Astrocyte (in vitro differentiated cells and primary cell): ENCODE measurements at places on chromosomes 6 and 20.

GRCh38 chr20:47337413-47337812, 19.1 kb downstream of the ZMYND8 start:
- DNase-seq = no peak

- DNase-seq = no peak
These were observed 13.9 kb downstream of the SLA2 start for GRCh38 chr20:36632147-36632486.

DNA sequence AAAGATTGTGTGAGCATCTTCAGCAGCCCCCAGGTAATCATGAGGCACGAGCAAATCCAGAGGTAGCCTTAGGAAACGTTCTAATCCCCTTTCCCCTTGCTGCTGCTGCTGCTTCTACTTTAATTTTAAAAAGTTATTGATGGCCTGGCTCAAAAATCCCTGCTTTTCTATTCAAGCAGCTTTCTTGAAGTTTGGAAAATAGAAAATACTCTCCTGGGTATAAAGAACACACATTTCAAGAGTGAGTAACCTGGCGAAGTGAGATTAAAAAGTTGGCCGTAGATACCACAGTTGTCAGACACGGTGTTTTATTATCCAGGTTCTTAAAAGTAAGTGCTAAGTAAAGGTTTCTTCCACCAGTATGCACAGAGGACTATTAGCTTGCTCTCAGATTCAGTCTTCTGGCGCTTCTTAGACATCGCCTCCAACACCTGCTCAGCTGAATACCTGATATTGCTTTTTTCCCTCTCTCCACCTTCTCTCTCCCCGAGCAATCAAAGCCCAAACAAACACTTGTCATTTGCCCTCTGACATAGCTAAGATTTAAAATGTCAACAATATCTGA, 150.7 kb downstream of the EDN3 start:
- DNase-seq = no peak

GRCh38 chr6:137316626-137317025, 97.4 kb upstream of the IFNGR1 start:
- DNase-seq = no peak

DNA sequence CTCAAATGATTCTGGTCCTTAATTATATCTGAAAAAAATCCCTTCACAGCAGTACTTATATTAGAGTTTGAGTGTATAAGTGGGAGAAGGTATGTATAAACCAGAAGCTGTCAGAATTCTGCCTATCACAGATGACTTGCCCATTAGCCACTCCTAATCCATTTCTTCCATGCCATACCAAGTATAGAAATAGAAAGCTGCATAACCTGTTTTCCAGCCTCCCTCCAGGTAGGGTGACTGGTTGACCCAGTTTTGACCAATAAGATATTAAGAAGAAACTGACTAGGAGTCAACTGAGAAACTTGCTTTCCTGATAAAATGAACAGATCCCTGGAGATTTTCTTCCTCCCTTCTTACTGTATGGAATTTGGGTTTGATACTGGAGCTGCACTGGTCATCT, 112.2 kb upstream of the GRIK2 start:
- DNase-seq = no peak

DNA sequence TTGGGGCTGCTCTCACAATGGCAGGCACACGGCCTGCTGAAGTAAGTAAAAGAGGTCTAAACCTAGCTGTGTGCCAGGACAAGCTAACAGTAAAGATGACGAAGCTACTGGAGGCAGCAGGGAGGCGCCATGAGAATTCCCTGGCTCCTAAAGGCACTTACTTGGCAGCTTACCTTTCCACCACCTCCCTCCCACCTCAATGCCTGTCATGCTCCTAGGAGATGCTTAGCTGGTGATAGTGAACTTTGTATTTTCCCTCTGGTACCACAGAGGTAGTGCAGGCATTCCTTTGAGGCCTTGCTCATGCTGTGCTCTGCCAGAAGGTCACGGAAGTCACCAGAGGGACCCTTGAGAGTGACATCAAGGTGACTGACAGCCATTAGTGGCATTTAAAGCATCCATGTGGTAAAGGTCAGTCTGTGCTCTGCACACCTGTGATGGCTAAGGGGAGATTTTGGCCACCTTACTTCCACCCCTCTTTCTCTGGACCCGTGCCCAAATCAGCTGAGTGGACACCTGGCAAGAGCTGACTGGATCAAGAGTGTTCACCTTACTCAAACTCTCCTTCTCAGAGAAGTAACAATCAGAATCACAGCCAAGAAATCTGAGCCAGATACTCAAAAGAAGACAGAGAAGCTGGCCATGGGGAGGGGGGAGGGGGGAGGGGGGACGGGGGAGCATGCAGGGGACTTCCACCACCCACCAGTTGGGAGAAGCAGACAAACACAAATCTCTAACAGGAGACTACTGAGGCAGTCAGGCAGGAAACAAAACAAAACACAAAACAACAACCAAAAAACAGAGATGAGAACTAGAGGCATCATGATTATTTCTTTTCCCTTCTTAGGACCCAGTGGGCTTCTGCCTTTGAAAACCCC, 2.9 kb downstream of the FKBP1A start:
- no peak for DNase-seq

GRCh38 chr6:110432285-110432900, 17.0 kb upstream of the DDO start:
- no peak for DNase-seq

- DNase-seq = no peak
These were observed 25.0 kb upstream of the SSR1 start for GRCh38 chr6:7338031-7338430.

- DNase-seq = no peak
These were observed 91.7 kb upstream of the HDDC2 start for GRCh38 chr6:125393449-125393858.

GRCh38 chr6:169956580-169956979, 205.2 kb downstream of the ERMARD start:
- no peak for DNase-seq

DNA sequence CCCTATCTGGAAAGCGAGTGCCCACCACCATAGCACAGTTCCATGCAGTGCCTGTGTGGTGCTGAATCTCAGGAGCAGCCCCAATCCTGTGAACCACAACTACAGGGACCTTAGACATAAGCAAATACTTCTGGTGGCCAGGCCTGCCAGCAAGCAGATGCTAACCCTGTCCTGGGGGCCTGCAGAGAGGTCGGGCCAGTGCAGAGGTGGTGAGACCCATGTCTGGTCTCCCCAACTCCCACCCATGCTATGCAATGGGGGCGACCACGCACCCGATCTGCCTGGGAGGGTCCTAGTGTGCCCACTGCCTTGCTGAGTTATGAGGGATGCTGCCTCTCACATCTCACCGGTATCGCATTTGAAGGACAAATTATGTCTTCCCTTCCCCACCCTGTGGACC, 151.6 kb upstream of the ZNF337 start:
- DNase-seq = no peak

DNA sequence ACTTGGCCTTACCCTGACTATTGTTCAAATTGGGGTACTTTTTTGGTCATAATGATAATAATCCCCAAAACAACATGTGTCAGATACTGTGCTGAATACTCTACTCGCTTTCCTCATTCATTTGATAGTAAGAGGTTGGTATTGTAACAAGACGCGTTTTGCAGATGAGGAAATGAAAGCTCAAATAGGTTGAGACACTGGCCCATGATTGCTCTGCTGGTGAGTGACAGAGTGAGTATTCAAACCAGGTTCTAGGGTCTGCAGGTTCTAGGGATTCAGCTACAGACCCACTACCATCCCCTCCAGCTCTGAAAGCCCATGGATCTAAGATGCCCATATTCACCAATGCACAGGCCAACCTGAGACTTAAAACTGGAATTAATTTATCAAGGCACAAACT, 1.3 kb upstream of the ENPP4 start:
- no peak for DNase-seq

DNA sequence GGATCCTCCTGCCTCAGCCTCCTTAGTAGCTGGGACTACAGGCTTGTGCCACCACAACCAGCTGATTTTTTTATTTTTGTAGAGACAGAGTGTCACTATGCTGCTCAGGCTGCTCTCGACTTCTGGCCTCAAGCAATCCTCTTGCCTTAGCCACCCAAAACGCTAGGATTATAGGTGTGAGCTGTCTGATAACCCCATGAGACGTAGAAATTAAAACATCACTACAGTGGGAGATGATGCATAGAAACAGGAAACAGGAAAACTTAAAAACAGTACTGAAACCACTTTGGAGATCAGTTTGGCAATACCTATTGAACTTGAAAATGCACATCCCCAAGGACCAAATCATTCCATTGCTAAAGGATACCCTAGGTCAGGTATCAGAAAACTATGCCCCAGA, 10.8 kb downstream of the SENP6 start:
- no peak for DNase-seq

DNA sequence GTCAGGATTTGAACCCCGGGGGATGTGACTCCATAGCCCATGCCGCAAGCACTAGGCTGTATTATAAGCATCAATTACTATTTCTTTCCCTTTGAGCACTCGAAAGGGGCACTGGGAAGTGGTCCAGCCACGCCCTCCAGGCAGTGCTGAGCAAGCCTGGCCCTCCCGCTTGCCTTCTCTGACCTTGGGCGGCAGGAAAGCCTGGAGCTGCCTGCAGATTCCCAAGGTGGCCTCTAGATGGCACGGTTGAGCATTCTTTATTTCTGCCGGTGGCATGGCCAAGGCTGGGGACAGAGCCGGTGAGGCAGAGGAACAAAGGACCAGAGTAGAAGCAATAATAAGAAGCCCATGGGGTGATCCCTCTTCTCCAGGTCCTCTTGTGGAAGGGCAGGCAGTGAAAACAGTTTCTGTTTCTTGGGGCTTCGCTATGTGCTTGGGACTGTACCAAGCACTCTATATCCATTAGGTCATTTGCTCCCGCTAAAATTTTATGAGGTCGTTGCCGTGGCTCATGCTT, 32.0 kb downstream of the ARHGAP40 start:
- DNase-seq = no peak

GRCh38 chr20:64086801-64087200, 2.6 kb upstream of the LKAAEAR1 start:
- no peak for DNase-seq

GRCh38 chr20:25048519-25048952, 9.4 kb downstream of the ACSS1 start:
- DNase-seq = no peak

- DNase-seq = no peak
These were observed 26.1 kb downstream of the RBCK1 start for GRCh38 chr20:434221-434620.

- DNase-seq = no peak
These were observed 148.0 kb upstream of the KCNK16 start for GRCh38 chr6:39470506-39470905.

GRCh38 chr20:50304923-50305635, 114.4 kb downstream of the CEBPB start:
- peak; percentile 94 for DNase-seq

DNA sequence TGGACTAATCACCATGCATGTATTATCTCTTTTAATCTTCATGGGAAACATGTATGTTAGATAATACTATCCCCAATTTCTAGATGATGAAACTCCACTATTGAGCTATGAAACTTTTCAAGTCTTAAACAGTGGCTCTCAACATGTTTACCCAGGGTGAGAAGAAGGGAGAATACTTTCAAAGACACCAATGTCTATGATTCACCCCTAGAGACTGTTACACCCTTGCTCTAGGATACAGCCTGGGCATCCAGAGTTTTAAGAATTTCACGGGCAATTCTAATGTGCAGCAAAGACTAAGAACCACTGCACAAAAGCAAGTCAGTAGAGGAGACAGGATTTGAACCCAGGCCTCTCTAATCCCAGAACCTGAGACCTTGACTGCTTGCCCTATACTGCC, 47.8 kb downstream of the GFOD1 start:
- DNase-seq = no peak

- DNase-seq = no peak
These were observed 3.6 kb downstream of the OR10C1 start for GRCh38 chr6:29442719-29443118.

DNA sequence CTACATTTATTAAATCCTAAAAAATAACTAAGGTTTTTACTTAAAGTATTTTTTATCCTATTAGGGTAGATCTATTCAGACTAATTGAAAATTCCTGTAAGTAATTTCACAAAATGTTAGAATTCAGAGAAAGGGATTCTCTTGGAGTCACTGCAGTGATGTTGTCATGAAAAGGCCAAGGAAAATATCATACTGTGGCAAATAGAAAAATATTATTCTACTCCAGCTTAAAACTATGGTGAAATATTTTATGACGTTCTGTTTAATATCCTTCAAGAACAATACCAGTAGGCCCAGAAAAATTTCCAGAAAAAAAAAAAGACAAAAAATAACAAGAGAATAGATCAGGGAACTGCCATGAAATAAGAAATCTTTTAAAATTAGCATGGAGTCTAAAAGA, 73.6 kb downstream of the FILIP1 start:
- no peak for DNase-seq

- no peak for DNase-seq
These were observed 9.0 kb downstream of the METTL24 start for GRCh38 chr6:110348961-110349690.

GRCh38 chr20:62702895-62703852, 5.5 kb upstream of the NTSR1 start:
- DNase-seq = peak; percentile 82

DNA sequence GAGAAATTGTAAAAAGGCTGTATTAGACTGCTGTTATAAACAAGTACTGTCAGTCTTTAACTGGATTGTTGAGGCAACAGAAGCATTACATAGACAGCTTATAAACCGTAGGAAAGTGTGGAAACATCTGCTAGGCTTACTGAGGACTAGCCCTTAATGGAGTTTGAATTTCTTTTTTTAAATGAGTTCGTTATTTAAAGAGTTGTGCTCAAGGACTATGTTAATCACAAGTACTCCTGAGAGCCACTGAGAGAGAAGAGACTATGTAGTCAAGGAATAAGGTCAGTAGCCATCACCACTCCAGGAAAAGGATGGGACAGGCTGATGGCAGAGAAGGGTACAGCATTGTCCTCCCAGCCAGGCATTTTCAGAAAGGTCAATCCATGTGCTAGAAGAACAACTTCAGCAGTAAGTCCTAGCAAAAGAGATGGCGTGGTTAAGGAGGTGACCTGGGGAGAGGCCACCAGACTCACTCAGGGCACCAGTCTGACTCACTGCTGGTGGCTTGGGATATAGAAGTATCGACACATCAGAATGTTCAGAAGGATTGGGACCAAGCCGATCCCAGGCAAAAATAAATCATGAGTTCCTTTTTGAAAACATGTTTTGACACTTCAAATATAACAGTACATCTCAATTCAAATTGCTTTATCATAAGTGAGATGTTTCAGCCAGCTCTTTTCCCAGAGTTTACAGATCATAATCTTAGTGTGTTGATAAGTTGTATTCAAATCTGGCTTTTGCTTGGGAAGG, 6.4 kb downstream of the RPS12 start:
- peak; percentile 8 for DNase-seq

DNA sequence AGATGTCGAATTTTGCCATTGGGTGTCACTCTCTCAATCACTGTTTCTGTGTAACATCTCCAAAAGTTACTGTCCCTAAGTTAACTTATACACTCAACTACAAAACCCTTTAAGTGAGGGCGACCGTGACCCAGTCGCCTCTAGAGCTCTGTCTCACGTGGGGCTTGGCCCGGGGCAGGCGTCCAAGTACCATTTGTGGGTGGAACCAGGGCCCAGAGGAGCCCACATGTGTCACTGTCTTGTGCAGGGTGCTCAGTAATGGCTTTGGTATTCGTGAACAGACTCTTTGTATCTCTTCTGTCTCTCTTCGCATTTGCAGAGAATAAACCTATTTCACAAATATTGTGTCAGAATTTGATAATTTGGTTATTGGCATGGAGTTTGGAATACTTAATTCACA, 109.9 kb upstream of the THBS2 start:
- DNase-seq = peak; percentile 18
